Stimulated activated CD4-positive, alpha-beta T cell treated with anti-CD3 and anti-CD28 coated beads, Interleukin-1b, Interleukin-23, amount 100 ng/mL, for 48 hours (primary cell): ENCODE measurements at places on chromosomes 1 and 21.

- DNase-seq, result peak; percentile 66
These were observed 9.0 kb upstream of the FAM131C start for GRCh38 chr1:16082283-16083038.

DNA sequence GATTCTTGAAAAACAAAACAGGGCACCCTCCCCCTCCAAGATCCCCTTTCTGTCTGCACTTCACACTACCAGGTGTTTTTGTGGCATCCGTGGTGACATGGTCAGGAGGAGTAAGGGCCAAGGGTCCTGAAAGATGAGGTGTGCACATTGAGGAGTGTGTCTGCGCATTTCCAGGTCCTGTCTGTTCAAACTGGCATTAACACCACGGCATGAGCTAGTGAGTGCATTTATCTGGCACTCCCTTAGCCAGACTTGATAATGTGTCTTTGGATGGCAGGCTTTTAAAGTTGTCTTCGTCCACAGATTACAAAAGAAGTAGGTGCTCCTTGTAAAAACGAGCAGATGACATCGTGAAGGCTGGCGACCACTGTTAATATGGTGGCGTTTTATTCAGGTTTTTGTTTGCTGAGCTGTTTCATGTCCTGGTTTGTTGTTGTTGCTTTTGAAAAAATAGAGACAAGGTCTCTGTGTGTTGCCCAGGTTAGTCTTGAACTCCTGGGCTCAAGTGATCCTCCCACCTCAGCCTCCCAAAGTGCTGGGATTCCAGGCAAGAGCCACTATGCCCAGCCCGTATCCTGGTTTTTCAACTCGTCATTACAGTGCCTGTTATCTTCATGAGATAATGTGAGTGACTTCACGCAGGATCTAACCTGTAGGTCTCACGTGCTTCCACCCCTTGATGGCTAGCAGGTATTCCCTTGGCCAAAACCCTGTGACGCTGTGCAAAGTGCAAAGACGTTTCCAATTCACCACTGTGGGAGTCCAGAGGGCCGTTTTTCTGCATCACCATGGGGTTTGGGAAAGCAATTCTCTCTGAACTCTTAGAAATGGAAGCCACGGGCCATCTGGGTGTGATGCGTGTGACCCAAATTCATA is 4.2 kb downstream of the TMEM51 start:
- no peak for DNase-seq

DNA sequence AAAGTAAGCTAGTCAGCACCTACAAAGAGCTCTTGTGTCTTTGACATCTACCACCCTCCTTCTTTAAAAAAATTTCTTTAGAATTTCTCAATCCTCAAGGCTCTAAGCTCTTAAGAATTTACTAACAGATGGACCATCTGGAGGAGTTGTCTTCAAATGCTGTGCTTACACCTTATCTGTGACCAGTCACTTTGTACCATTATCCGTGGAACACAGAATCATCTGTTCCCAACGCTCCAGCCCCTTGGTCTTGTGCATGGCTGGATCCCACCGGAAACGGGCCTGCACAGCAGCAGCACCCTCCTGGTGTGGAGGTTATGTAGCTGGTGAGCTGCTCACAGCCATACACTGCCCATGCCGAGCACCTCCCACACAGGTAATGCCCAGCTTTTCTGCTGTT is 89.0 kb downstream of the TBX19 start:
- no peak for DNase-seq

GRCh38 chr1:214427871-214428277 is 123.5 kb downstream of the PTPN14 start:
- DNase-seq, result peak; percentile 84

DNA sequence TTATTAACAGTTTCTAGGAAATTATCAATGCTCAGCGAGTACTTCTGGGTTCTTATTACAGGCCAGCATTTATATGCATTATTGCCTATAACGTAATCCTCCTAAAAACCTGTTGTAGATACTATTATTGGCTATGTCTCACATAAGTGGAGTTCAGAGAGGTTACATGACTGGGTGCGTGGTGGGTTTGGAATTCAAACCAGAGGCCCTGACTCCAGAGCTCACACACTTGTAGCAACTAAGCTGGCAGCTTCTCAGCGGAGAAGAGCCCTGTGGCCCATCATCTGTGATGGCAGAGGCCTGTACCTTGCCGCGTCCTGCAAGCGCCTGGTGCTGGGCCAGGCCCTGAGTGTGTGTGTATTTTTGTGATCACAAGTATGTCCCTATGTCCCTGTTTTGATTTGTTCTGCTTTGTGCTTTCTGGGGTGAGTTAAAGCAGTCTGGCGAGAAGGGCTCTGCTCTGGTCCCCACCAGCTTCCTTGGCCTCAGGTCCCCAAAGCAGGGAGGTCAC is 66.7 kb downstream of the HTR6 start:
- DNase-seq, result no peak
